ENCODE measurements at places on chromosomes 16 and 17.
A peak's percentile ranks its signal among the peaks of the same experiment; 100 is the strongest.

DNA sequence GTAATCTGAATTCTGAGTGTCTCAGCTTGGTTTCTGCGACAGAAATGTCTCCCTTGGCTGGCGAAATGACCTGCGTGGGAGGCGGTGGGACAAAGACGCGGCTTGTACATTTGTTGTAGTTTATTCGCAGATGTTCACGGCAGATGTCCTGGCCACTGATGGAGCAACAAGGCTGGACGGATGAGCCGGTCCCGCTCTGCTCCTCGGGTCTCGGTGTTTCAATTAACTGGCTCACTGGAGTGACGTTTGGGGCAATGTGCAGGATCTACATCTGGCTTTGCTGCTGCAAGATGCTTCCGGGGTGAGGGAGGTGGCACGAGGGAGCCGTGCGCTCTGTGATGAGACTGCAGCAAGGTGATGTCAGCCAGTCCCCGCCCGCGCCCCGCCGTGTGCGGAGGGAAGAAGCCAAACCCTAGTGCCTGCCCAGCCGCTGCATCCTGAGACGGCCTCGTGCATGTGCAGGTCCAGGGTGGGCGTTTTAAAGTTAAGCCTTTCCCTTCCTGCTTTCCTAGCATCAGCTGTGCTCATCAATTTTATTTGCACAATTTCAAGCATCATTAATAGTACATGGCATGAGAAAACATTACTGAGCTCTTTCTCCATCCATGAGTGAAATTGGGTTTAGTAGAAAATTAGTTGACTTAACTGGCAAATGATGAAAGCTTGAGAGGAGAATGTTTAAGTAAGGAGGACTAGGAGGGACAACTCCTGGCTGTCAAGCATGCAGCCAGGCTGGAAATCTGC, 44.4 kb downstream of the MGAT5B start:
- no peak for DNase-seq

GRCh38 chr17:49494986-49495841, at the start of gene NGFR:
TSS of gene NGFR (plus strand) at chr17:49495293. CDS start at chr17:49495418, 125 bp downstream.
- DNase-seq = peak; percentile 55

- no peak for DNase-seq
These were observed 10.0 kb downstream of the MAP2K3 start for GRCh38 chr17:21294321-21295035.

GRCh38 chr17:29291163-29291752, 2.7 kb downstream of the NUFIP2 start:
- no peak for DNase-seq

DNA sequence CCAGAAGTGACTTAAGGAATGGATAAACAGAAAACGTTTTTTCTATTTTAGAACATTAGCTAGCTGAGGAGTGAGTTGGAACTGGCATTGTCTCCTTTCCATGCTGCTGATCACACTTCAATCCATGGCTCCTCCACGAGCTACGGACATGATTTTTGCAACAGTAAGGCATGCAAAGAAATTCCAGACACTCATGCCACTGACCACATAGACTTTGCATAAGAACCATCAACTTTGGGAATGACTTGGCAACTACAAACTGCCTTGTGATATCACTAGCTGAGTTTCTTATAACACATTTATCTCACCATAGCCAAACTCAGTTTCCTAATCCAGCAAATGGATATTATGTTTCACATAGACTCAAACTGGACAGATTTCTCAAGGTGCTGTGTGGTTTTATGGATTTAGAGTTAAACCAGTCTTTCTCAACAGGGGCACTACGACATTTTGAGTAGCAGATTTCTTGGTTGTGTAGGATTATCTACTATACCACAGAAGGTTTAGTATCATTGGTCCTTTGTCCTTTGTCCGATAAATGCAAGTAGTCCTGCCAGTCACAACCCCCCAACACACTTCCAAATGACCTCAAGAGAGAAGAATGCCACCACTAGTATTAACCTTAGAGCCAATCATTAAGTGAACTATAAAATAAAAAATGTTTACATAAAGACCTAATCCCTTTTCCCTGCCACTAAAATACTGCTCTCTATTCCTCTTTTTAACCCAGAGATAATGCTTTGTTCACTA, 48.3 kb upstream of the C17orf78 start:
- DNase-seq = no peak

DNA sequence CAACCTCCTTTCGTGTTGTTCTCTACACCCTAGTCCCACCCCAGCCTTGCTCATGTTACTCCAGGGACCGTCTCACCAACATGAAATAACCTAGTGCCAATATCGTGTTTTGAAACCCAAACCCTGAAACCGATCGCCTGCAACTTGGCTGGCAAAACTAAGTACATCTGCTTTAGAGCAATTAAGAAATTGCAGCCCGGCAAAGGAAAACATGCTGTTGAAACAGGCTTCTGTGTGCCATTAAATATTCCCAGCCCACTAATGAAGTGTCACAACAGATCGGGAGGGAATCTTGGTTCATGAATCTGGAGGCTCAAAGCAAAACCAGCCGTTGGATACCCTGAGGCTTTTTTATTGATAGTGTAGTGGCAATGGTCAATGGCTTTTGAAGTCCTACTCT, 48.3 kb upstream of the GPR139 start:
- DNase-seq = no peak

- DNase-seq = no peak
These were observed 92.2 kb upstream of the AMZ2 start for GRCh38 chr17:68155692-68156091.

GRCh38 chr17:57264250-57264649, 7.9 kb downstream of the MSI2 start:
- DNase-seq = no peak
